ENCODE measurements at places on chromosomes 5 and 9. TPM values are rescaled to one million over a fixed set of nuclear protein-coding genes. Genes with fewer than 3 reads are reported as not detected.
A peak's percentile ranks its signal among the peaks of the same experiment; 100 is the strongest.

Gene CCDC183
- total RNA-seq: 0.47 TPM

GRCh38 chr5:100901821-100902341 is 1.2 kb downstream of the ST8SIA4 start:
- peaks cover 35% of the 10 kb centered on the region for H3K4me1 ChIP-seq
- H3K4me3 ChIP-seq: peak overlapping the region; percentile 95
- DNase-seq: peak; percentile 79
- no peaks in the 10 kb centered on the region for H3K27me3 ChIP-seq
- peaks cover 7% of the 10 kb centered on the region for H3K36me3 ChIP-seq

GRCh38 chr5:149799965-149800516 is 69.9 kb downstream of the PPARGC1B start:
- no peak overlapping the region for H3K27ac ChIP-seq
- peaks cover 2% of the 10 kb centered on the region for H3K4me1 ChIP-seq
- no peak overlapping the region for H3K4me3 ChIP-seq
- no peak for DNase-seq
- H3K36me3 ChIP-seq: no peaks in the 10 kb centered on the region

Gene KIF20A
- total RNA-seq: 81.9 TPM

DNA sequence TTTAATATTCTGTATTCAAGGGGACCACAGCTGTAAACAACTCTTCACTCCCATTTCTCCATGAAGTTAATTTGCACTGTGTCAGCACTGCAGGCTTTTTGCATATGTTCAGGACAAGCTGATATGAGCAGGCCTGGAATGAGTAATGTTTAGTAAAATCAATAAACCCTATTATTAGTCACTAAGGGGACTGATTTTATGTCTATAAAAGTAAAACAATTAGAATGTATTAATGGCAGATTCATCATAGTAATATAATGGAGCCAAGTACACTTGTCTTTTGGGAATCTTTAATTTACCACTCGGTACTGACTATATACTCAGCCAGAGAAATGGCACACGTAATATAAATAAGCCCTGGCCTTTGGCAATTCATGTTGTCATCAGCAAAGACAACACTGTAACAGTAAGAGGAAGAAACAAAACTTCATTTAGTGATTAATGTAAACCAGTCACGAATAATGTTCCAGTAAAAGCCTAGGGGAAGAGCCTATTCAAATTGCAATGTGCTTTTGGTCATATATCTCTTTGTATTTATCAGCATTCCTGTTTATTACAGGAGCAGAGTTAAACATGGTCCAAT is 111.6 kb downstream of the ZNF608 start:
- no peaks in the 10 kb centered on the region for H3K36me3 ChIP-seq
- no peaks in the 10 kb centered on the region for H3K4me1 ChIP-seq
- H3K4me3 ChIP-seq: no peak overlapping the region
- H3K27ac ChIP-seq: no peak overlapping the region
- DNase-seq: no peak
- H3K27me3 ChIP-seq: peaks cover 18% of the 10 kb centered on the region

DNA sequence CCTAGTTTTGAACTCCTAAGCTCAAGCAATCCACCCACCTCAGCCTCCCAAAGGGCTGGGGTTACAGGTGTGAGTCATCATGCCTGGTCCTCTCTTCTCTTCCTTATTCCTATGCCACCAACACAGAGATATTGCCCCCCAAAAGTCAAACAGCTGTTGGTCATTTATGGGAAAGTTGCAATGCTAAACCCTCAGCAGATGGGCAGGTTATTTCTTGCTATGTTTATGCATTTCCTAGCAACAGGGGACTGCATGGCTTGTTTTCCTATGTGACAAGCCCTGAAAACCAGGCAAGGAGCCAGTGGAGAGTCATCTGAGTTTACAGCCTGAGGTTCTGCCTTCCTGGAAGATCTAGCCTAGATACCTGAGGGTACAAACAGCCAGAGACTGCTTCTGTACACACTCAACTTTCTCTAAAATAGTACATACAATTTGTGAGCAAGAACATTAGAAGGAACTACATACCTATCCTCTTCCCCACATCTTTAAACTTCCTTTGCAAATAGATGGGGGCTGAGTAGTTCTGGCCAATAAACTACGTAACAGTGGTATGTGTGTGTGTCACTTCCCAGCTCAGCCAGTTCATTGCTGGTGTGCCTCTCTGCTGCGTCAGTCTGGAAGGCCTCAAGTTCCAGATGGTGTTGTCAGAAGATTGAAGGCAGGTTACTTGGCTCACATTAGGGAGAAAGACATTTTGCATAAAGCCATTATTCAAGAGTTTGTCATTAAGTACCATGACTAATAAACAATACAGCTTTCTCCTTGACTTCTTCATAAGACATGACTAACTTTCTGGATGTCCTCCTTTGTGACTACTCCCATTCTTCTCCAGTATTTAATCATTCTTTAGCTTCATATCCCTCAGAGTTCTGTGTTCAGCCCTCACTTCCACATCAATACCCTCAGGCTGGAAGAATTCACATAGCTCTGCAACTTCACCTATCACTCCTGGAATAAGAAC is 65.3 kb downstream of the CSNK1A1 start:
- no peak for DNase-seq
- peaks cover 8% of the 10 kb centered on the region for H3K4me1 ChIP-seq
- H3K4me3 ChIP-seq: no peak overlapping the region
- no peaks in the 10 kb centered on the region for H3K27me3 ChIP-seq
- no peaks in the 10 kb centered on the region for H3K36me3 ChIP-seq

Gene CYFIP2
- total RNA-seq: 492 TPM

GRCh38 chr9:117974108-117974507 is 269.9 kb downstream of the TLR4 start:
- no peak overlapping the region for H3K27ac ChIP-seq
- no peak for DNase-seq
- H3K27me3 ChIP-seq: peaks cover 7% of the 10 kb centered on the region
- no peaks in the 10 kb centered on the region for H3K36me3 ChIP-seq

Gene EFNA5
- not detected for total RNA-seq

Gene HK3
- total RNA-seq: not detected

DNA sequence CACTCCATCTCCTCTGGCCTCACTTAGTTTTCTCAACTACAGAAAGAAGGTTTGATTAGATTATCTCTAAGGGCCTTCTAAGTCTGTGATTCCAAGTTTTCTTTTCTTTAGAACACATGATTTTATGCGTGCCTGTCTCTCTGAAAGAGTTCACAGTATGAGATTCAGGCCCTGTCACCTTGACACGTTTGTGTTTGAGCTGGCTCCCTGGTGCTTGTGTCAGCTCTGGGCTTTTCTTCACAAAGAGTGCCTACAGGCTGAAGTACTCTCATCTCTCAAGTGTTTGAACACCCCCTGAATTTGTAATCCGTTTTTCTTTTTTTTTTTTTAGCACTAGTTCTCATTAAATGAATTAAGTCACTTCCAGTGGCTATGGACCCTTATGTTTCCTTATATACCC is 306.9 kb upstream of the C9orf72 start:
- H3K4me1 ChIP-seq: no peaks in the 10 kb centered on the region
- no peak for DNase-seq
- H3K4me3 ChIP-seq: no peak overlapping the region
- no peaks in the 10 kb centered on the region for H3K36me3 ChIP-seq
- H3K27me3 ChIP-seq: peaks cover 3% of the 10 kb centered on the region

Gene TTLL11
- 0.86 TPM for total RNA-seq

DNA sequence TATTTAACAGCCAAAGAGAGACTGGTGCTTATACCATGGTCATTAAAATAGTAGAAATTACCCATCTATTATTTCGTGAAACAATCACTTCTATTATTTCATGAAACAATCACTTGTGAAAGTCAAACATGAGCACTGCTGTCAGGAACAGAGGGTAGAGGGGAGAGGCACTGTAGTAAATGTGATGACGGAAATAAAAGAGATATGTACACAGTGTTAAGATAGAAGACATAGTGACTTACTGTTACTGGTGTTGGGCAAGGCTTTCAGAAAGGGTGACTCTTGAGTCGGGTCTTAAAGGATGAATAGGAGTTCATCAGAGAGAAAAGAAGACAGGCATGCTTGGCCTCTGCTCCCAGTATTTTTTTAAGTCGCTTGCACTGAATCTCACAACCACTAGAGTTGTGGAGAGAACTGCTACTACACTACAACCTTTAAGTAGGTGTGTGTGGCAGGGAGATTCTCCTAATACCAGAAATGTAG is 162.6 kb upstream of the GNA14 start:
- H3K36me3 ChIP-seq: peaks cover 29% of the 10 kb centered on the region
- no peak overlapping the region for H3K4me3 ChIP-seq
- DNase-seq: no peak
- no peaks in the 10 kb centered on the region for H3K27me3 ChIP-seq

Gene FBXO4
- 19.1 TPM for total RNA-seq

DNA sequence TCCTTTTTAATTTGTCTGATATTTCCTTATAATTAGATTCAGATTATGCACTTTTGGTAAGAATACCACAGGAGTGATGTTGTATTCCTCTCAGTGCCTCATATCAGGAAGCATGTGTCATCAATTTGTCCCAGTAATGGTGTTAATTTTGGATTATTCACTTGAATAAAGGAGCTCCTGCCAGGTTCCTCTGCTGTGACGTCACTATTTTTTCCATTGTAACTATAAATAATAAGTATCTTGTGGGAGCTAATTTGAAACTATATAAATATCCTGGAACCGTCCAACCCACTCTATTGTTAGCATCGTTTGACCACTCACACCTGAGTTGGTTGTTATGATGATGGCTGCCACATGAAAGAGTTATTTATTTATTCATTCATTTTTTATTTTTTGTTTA is 107.9 kb downstream of the INVS start:
- H3K4me1 ChIP-seq: peaks cover 12% of the 10 kb centered on the region
- no peak overlapping the region for H3K27ac ChIP-seq
- H3K4me3 ChIP-seq: no peak overlapping the region
- no peaks in the 10 kb centered on the region for H3K27me3 ChIP-seq
- H3K36me3 ChIP-seq: no peaks in the 10 kb centered on the region

Gene DNAJB5
- 12.0 TPM for total RNA-seq

DNA sequence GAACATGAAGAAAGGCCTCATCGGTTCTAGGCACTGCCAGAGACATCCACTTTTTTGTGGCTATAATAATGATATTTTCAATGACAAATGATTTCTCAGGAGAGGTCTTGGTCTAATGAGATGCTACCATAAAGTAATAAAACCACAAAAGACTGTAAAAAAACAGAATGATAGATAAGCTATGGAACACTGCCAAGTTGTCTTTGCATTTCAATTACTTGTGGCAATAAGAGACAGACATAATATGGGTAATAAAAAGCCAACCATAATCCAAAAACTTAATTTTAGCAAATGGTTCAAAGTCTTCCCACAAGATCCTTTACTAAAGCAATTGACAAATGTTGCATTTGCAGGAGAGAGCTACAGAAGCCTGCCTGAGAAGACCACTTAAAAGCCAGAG is 292.5 kb downstream of the ATPSCKMT start:
- H3K27ac ChIP-seq: no peak overlapping the region
- no peaks in the 10 kb centered on the region for H3K36me3 ChIP-seq
- no peaks in the 10 kb centered on the region for H3K27me3 ChIP-seq
- DNase-seq: no peak
- H3K4me3 ChIP-seq: no peak overlapping the region

Gene TMEFF1
- total RNA-seq: 0.26 TPM

DNA sequence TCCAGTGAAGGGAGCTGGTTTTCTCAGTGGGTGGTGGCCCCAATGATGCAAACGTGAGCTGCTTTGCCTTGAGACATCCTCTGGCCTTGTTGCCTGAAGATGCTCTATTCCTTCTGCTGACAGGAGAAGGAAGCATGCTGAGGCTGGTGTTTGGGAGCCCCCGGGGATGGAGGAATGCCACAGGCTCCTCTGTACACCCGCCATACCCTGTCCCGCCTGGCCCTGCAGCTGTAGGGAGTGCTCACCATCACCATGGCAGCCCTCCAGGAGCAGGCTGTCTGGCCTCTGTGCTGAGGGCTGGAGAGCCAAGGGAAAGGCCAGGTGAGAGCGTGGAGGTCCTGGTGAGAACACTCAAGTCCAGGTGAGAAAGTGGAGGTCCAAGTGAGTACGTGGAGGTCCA is 134.4 kb downstream of the MRPL36 start:
- DNase-seq: no peak
- no peaks in the 10 kb centered on the region for H3K36me3 ChIP-seq
- H3K4me3 ChIP-seq: no peak overlapping the region
- H3K27ac ChIP-seq: no peak overlapping the region
- peaks cover 18% of the 10 kb centered on the region for H3K4me1 ChIP-seq
- peaks cover 53% of the 10 kb centered on the region for H3K27me3 ChIP-seq

Gene LCN15
- total RNA-seq: not detected
